ENCODE measurements at places on chromosomes 12 and 14.

- DNase-seq: no peak
Observed at GRCh38 chr14:77616133-77616453, 344 bp downstream of the SPTLC2 start.

DNA sequence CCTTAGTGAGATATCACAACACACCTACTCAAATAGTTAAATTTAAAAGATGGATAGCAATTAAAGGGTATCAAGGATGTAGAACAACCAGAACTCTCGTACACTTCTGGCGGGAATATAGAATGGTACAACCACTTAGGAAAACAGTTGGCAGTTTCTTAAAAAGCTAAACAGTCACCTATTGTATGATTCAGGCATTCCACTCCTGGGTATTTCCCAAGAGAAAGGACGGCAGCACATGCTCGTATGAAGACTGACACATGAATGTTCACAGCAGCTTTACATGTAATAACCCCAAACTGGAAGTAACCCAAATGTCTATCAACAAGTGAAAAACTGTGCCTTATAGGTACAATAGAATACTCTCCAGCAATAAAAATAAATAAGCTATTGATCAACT, 465.2 kb downstream of the VRK1 start:
- DNase-seq: no peak

- no peak for DNase-seq
Observed at GRCh38 chr12:112217647-112218046, 92.3 kb downstream of the TRAFD1 start.

- no peak for DNase-seq
Observed at GRCh38 chr12:76489737-76490136, 69.8 kb downstream of the OSBPL8 start.

- DNase-seq: peak; percentile 83
Observed at GRCh38 chr12:26124446-26125399, at the start of gene BHLHE41. TSS of gene BHLHE41 (minus strand) at chr12:26125037. CDS start at chr12:26124779, 258 bp downstream.

- DNase-seq: no peak
Observed at GRCh38 chr12:25828188-25828587, 130.3 kb upstream of the RASSF8 start.

DNA sequence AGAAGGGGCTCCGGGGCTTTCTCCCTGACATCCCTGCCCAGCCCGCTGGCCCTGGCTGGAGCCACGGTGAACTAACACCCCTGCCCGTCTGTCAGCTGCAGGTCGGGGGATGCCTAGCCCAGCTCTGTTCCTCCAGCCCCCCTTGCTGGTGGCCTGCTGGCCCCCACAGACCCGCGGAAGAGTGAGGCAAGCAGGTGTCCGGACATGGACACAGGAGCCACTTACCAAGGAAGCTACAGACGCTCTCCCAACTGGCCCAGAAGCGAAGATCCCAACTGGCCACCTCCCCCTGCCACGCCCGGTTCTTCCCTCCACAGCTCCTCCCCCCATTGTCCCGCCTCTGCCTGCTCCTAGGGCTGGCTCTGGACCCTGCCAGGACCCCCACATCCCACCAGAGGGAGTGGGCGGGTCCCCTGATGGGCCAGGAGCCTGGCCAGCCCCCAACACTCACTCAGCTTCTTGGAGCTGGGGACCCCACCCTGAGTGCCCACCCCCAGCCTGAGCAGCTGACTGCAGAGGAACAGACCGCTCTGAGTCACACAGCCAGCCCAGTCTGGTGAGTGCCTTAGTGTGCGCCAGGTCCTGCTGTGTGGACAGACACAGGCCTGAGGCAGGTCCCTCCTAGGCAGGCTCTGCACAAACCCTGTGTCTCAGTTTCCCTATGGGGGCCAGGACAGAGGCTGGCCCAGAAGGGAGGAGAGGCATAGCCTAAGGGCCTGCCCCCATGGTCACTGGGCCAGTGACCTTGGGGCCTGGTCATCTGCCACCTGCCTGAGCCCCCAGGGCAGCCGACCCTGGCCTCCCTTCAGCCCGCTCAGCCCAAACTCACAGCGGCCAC, 7.7 kb downstream of the AHNAK2 start:
- peak; percentile 47 for DNase-seq

GRCh38 chr12:2853626-2854025, 3.2 kb downstream of the TEX52 start:
- peak; percentile 35 for DNase-seq

DNA sequence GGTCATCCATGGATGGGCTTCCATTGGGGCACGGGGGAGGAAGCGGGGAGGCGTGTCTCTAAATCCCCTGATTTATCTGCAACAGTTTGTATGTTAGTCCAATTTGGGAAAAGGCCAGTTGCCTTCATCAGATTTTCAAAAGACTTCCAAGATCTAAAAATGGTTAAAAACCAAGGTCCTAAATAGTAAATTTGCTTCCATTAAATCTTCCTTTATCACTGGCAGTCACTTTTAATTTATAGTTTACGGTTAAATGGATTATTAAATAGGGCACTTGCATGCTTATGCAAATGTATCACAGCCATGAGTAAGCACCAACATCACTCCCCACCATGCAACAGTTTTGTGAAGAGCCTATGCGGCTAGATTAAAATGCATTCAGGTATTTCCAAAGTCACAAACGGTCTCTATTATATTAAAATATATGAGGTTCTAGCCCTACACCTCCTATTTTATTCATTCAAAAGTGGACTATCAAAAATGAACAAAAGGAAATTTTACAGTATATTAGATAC, 108.2 kb upstream of the GPHB5 start:
- no peak for DNase-seq

- no peak for DNase-seq
Observed at GRCh38 chr12:19847294-19848059, 408.2 kb downstream of the AEBP2 start.

DNA sequence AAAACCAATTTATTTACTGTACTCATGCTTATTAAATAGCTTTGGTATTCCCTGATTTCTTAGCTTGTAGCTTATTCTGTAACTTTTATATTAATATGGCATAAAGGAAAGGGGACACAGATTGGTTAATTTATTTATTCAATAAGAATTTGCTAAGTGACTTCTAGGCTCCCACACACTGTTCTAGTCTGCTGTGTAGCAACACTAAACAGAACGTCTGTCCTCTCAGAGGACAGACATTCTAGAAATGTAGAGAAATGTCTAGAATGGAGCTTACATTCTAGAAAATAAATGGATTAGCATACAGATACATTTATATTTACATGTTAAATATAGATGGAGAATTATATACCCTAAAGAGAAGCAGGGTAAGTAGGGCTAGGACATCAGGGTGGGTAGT, 184.9 kb upstream of the ABCD2 start:
- no peak for DNase-seq

- peak; percentile 41 for DNase-seq
Observed at GRCh38 chr14:20180486-20180885, 10.2 kb upstream of the OR11G2 start.

GRCh38 chr14:79540394-79540793, 670.9 kb downstream of the DIO2 start:
- DNase-seq: no peak

DNA sequence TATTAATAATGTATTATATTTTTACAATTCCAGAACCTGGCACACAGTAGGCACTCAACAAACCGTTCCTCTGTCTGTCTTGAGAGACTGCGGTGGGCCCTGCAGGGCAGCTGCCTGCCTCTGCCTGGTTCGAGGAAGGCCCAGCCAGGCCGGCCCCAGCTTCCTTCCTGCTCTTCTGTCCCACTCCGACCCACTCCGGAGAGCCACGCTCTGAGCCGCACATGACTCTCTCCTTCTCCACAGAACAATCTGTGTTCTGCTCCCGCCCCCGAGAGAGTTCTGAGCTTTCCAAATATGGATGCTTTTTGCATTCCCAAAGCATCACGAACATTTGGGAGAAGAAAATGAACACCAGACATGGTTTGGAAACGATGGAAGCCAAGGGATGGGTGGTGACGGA, 57.3 kb downstream of the TTC7B start:
- peak; percentile 34 for DNase-seq

DNA sequence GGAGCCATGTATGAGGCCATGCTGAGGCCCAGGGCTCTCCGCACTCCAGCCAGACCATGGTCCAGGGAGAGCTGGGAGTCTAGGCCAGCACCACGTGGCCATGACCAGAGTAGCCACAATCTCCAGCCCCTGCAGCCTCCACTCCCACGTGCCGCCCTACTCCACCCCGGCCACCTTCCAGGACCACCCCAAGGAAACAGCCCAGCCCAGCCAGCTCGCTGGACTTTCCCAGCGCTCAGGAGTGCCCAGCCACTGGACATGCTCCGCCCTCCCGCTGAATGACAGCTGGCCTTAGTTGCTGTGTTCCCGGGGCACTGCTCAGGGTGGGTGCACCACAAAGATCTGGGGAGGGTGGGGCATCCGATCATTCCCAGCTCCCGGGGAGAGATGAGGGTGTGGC, 2.1 kb upstream of the C14orf180 start:
- no peak for DNase-seq

GRCh38 chr14:64688811-64689281, 15.4 kb upstream of the PLEKHG3 start:
- no peak for DNase-seq

DNA sequence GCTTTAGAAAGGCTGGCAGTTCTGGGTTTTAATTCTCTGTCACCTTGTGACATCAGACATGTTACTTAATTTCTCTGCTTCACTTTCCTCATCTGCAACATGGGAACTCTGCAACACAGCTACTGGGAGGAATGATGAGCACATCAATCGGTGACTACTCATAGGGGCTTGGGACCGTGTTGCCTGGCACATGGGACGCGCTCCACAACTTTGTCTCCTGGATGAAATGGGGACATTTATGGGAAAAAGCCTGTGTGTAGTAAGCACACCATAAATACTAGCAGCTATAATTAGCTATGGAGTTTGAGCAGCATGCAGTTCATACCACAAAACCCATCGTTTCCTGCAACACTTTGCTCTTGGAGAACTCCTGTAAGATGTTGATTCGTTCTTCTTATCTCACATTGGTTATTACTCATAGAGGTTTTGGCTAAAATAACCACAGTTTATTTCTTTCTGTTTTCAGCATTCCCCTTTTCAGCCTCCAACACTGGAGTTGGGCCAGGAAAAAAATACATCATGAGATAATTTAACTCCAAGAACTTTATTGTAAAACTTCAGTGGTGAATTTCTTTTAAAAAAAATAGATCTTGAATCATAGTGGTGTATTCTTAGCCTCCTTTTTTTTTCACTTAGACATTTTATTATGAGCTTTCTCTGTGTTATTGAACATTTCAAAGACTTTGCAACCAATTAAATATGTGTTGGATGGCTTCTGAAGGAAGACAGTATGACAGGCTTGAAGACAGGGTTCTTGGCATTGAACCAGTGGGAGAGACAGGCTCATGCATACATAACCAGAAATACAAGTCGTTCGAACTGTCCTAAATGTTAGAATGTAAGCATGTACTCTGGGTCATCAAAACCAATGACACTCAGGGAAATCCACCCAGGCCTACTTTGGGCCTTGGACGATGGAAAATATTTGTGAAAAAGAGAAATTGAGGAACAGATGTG, 72.7 kb downstream of the RIN3 start:
- peak; percentile 92 for DNase-seq

DNA sequence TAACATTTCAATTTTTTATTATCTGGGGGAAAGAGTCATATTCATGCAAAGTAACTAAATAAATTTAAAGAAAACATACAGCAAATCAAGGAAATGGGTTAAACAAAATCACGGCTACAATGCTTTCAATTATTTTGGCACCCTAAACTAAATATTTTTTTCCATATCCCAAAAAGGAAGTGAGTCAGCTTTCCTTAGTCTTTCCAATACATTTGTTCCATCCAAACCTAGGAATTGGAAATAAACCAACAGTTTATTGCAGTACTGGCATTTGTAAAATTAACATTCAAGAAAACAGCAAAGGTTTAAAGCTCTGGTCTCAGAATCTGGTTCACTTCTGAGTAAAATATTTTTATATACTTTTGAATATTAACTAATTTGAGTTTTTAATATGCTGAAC, 89.2 kb downstream of the BCL2L14 start:
- no peak for DNase-seq

DNA sequence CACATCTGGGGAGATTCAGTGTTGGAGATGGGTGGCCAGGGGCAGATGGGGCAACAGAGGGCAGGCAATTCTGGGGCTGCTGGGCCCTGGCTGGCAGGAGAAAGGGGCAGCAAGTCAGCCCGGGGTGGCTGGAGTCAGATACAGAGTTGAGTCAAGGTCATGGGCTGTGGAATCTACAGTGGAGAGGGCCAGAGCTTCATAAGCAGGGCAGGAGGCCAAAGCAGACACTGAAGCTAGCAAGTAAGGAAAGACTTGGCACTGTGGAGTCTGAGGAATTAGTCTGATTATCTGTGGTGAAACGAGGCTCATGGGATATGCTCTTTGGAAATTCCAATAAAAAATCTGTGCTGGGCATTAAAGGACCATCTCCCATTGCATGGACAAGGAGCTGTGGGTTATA, 95.5 kb downstream of the TMX1 start:
- no peak for DNase-seq

- DNase-seq: no peak
Observed at GRCh38 chr12:132619386-132620112, 973 bp downstream of the P2RX2 start.

DNA sequence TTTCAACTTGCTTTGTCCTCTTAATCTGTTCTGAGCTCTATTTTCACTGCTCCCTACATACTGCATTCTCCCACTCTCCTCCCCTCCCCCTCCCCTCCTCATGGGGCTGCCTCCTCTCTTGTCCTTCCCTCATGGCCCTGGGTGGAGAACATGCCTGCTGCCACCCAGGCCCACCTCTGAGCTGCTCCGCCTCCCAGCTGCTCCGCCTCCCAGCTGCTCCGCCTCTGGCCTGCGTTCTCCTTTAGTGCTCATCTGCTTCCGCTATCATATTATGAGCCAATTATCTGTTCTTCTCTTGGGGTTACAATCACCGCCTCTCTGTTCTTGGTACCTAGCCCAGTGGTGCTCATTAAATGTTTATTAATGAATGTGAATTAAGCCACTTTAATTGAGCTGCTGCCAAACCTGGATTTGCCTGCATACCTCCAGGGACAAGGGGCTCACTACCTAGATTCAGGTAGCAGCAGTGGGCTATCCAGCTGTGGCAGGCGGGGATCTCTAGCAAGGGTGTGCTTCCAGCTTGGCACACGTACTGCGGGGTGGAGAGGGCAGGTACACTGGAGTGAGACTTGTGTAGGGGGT, 32.0 kb upstream of the FAM181A start:
- DNase-seq: no peak

- no peak for DNase-seq
Observed at GRCh38 chr12:125487336-125487735, 422.1 kb downstream of the AACS start.

DNA sequence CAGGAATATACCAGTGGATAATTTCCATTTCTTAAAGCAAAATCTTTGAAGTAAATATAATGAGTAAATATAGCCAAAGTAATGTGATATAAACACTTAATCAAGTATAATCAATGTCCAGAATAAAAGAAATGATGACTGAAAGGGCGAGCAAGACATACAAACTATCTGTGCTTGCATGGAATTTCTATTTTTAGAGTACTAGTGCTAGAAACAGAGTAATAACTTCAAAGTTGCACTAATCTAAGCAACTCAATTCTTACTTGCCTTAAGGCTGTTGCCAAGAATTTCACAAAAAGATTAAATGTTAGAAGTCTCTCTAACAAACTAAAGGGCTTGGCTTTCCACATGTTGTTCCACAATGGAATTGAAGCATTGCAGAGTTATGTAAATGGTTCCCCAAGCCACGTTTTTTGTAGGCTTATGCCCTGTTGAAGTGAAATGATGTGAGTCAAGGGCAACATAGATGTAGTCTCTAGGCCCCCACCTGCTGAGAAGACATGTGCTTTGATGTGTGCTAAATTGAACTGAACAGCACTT, 175.0 kb upstream of the LMNTD1 start:
- DNase-seq: no peak

GRCh38 chr12:27686147-27686546, 10.1 kb upstream of the REP15 start:
- DNase-seq: no peak

GRCh38 chr14:23925523-23926075, 28.0 kb upstream of the DHRS4 start:
- DNase-seq: no peak
